ENCODE measurements at places on chromosomes 3 and 15. TPM values are rescaled to one million over a fixed set of nuclear protein-coding genes. Genes with fewer than 3 reads are reported as not detected.

The SERINC4 gene
- total RNA-seq = not detected

The IMPG2 gene
- 0.33 TPM for total RNA-seq

The LMAN1L gene
- total RNA-seq = not detected

The ATP8B4 gene
- total RNA-seq = 1.7 TPM

The ECE2 gene
- 0.17 TPM for total RNA-seq

The GNAT1 gene
- not detected for total RNA-seq

The ZPLD1 gene
- 1.1 TPM for total RNA-seq

The CACNA2D3 gene
- 0.03 TPM for total RNA-seq

The GPR176 gene
- total RNA-seq = 147 TPM

The FGD5 gene
- 0.20 TPM for total RNA-seq

The GOLGA8R gene
- total RNA-seq = 2.9 TPM

The GRAMD2A gene
- total RNA-seq = 0.46 TPM

The C3orf85 gene
- total RNA-seq = not detected

The CHRNA7 gene
- total RNA-seq = 1.2 TPM

The HYAL1 gene
- total RNA-seq = 2.5 TPM

The CHAC1 gene
- total RNA-seq = 19.6 TPM

The MYL3 gene
- total RNA-seq = not detected

The MAP6D1 gene
- 2.3 TPM for total RNA-seq
